ENCODE measurements at places on chromosomes 7 and 10. TPM values are rescaled to one million over a fixed set of nuclear protein-coding genes. Genes with fewer than 3 reads are reported as not detected.
A peak's percentile ranks its signal among the peaks of the same experiment; 100 is the strongest.

DNA sequence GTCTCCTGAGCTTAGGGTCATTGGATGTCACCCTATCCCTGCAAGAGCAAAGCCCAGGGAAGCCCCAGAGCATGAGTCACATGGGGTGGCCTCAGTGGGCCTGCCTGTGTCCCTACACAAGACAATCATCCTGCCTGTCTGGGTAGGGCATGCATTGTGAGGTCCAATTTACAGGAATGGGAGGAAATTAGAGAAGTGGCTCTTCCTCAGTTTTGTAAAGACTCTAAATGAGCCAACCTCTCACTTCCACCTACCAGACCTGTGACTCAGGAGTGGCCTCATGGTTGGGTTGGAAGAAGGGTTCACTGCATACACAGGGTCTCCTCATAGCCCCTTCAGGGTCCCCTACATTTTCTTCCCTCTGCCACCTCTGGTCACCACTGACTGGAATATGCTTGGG lies 43.6 kb upstream of the SMNDC1 start:
- DNase-seq: no peak

DNA sequence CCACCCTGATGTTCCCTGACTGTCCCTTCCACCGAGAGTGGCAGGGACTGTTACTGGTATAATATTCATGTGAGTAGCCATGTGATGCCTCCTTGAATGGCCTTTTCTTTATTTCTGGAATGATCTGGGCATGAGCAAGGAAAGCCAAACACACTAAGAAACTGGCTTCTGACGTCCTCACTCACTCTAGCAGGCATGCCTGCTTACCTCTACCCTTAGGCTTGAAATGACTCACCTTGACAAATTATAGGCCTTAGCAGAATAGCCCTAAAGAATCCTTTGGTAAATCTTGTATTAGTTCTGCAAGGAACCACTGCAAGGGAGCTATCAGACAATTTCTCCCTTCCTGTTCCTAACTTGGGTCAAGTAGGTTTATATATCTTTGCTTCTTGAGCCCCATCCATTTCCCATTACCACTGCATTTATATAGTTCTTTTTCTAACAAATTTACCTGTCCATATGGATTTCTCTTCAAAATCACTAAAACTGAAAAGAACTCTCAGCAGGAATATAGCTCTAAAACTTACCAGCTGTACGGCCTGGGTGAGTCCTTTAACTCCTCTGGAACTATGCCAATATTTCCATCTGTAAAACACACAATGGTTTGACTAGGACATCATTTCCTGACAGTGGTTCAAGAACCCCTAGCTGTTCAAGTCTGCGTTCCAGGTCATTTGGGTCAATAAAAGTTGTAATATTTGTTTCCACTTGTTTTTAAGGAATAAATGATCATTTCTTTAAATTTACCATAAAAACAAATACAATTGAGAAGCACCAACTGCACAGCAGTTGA lies 13.0 kb upstream of the NDUFA5 start:
- no peak for DNase-seq

GRCh38 chr10:416091-416515 lies 273.4 kb downstream of the DIP2C start:
- no peak for DNase-seq

GRCh38 chr10:17062955-17063484 lies 66.6 kb downstream of the CUBN start:
- DNase-seq: no peak

DNA sequence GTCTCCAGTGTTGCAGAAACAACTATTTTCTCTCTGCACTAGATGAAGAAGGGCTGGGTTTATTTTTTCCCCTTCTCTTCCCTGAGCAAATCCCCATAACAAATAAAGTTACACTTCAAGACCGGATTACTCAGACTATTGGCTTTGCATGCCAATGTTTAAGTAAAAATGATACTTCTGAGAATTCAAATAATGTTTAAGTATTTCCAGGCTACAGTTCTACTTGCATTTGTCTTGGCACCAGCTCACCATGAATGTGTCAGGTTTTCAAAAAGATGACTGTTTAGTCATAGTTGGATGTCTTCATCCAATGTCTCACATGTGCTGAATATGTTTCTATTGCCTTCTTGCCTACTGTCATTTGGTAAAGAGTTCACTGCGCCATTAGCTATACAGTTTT lies 912.6 kb downstream of the GATA3 start:
- DNase-seq: no peak

DNA sequence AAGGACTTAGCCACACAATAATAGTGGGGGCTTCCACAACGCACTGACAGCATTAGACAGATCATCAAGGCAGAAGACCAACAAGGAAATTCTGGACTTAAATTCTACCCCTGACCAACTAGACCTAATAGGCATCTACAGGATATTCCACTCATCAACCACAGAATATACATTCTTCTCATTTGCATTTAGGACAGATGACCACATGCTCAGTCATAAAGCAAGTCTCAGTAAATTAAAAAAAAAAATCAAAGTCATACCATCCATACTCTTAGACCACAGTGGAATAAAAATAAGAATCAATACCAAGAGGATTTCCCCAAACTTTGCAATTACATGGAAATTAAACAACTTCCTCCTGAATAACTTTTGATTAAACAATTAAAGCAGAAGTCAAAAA lies 155.9 kb downstream of the CDK14 start:
- DNase-seq: no peak

DNA sequence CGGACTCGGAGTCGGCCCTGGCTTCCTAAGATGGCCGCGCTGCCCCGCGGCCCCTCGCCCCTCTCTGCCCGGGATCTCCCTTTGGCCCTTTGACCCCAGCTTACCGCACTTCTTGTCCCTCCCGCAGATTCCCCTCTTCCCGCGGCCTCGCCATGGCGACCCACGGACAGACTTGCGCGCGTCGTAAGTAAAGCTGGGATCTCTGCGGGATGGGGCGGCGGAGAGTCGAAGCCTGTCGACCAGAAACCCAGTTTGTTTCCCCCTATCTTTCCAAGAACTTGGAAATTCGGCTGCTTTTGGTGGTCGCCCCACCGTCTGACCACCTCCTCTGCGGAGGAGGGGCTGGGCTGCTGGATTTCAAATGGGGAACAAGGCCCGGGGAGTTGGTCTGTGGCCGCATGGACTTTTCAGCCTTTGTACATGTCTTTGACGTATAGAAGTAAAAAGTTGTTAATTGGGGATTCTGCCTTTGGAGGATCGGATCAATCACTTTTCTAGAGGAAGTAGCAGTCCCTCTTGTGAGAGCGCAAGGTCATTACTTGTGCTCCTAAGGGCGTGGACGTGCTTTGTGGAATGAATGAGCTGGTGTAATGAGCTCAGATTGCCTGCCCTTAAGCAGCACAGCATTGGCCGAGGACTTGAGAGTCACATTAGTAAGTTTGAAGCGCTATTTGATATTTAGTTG lies 553 bp downstream of the VDAC2 start:
- DNase-seq: peak; percentile 64

GRCh38 chr7:132386201-132386681 lies 190.0 kb downstream of the PLXNA4 start:
- no peak for DNase-seq

- DNase-seq: no peak
Observed at GRCh38 chr7:24894429-24895221, 85.4 kb downstream of the OSBPL3 start.

DNA sequence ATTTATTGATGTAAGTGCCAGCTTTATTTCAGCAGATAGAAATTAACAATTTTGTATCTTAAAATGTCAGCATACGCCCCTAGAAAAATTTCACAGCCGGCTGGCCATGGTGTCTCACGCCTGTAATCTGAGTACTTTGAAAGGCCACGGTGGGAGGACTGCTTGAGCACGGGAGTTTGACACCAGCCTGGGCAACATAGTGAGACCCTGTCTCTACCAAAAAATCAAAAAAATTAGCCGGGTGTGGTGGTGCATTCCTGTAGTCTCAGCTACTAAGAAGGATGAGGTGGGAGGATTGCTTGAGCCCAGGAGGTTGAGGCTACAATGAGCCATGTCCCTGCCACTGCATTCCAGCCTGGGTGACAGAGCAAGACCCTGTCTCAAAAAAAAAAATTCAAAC lies 14.1 kb downstream of the GTF2I start:
- no peak for DNase-seq

DNA sequence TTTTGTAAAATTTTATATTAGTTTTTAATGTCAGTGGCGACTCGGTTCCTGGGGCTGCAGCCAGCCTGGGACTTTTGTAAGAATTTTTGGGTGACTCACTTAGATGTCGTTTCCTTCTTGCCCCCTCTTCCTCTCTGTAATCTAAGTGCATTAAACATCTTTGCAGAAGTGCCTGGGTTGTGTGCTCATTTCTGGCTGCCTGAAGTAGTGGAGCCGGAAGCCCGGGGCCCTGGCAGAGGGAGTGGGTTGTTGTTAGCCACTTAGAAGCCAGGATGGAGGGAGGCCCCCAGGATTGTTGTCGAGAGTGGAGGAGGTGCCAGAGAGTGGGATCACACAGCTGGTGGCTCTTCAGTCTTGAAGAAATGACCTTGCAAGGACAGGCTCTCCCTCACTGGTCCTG lies 11.0 kb upstream of the TRIM8 start:
- DNase-seq: peak; percentile 72

- no peak for DNase-seq
Observed at GRCh38 chr7:132390705-132391104, 185.6 kb downstream of the PLXNA4 start.

DNA sequence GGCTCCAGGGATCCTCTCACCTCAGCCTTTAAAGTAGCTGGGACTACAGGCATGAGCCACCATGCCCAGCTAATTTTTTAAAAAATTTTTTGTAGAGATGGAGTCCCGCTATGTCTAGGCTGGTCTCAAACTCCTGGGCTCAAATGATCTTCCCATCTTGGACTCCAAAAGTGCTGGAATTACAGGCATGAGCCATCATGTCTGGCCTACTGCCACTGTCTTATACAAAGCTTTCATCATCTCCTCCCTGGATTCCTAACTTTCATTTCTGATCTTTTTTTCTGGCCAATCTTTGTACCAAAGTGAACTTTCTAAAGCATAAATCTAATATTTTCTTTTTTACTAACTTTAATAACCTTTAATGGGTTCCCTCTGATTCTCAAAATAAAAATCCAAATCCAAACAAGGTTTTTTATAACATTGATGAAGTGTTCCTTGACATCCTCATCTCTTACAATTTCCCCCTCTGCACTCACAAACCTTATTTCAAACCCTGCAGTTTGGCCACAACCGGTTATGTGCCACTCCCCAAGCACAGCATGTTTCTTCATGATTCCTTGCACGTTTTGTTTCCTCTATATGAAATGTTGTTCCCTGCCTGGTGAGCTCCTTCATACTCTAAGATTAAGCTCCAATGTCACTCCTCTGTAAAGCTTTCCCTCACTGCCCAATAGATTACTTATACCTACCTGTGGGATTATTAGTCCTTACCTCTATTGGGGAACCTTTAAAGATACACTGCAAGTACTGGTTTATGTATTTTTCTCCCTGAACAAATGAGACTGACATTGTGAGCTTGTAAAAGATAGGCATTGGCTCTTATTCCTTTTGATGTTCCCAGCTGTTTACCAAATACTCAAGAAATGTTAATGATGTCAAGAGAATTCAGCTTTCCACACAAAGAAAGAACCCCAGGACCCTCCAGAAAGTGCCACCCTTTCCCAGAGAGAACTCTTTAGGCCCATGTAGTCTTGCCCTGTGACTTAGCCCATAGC lies 101.7 kb downstream of the HOXA1 start:
- no peak for DNase-seq

GRCh38 chr10:95333997-95334804 lies 43.4 kb upstream of the PDLIM1 start:
- no peak for DNase-seq

DNA sequence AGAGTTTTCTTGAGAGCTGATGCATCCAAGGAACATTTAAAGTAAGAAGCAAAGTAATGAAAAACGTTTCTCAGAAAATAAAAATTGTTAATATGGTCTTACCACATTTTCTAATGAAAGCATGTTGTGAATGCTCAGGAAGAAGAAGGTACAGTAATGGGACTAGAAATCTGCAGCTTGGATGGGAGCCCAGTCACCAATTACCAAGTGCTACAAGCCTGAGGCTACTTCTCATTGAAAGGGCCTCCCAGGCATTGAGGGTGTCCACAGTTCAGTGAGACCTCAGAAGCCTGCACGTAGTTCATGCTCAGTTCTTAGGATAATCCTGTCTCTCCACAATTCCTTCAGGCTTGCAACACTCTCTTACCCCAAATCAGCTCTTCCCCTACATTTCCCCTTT lies 17.6 kb downstream of the PTN start:
- no peak for DNase-seq

GRCh38 chr7:132433301-132433700 lies 143.0 kb downstream of the PLXNA4 start:
- peak; percentile 71 for DNase-seq

DNA sequence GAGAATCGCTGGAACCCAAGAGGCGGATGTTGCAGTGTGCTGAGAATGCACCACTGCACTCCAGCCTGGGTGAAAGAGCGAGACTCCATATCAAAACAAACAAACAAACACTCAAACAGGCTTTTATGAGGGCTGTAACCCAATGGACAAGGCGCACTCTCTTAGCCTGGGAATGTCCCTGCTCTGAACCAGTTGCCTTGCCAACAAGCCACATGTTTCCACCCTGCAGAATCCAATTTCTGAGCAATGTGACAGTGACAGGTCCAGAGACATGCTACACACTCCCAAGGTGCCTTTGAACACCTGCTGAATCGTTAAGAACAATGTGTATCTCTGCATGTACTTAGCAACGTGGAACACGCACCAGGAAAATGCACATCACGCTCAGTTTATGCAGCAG lies 186.8 kb upstream of the AUTS2 start:
- no peak for DNase-seq

GRCh38 chr10:32995751-32996150 lies 37.7 kb upstream of the ITGB1 start:
- no peak for DNase-seq

- no peak for DNase-seq
Observed at GRCh38 chr10:17412323-17412722, 42.1 kb downstream of the ST8SIA6 start.

GRCh38 chr7:2033586-2034135 lies 199.1 kb downstream of the MAD1L1 start:
- no peak for DNase-seq

Gene BTBD16
- total RNA-seq: not detected

Gene CCSER2
- total RNA-seq: 52.7 TPM

Gene FOXI2
- total RNA-seq: not detected

Gene ZNF467
- total RNA-seq: not detected

Gene IFIT1
- 107 TPM for total RNA-seq

Gene AKR1D1
- not detected for total RNA-seq

Gene SLC26A5
- total RNA-seq: not detected

Gene KCP
- total RNA-seq: 0.52 TPM

Gene HOXA6
- not detected for total RNA-seq

Gene CLRN3
- total RNA-seq: not detected

Gene PAX4
- not detected for total RNA-seq

Gene HMX2
- not detected for total RNA-seq

Gene RAPGEF5
- 0.99 TPM for total RNA-seq

Gene RGR
- total RNA-seq: not detected

Measured in activated CD8-positive, alpha-beta memory T cell treated with anti-CD3 and anti-CD28 coated beads, Interleukin-2, amount 10 ng/mL, durations not matched to agents 7 days and 5 days (primary cell).